HS-27A (cell line): ENCODE measurements at places on chromosomes 3 and 15.

- no peak for DNase-seq
Measured at GRCh38 chr3:160061525-160061924, 72.9 kb downstream of the IL12A start.

DNA sequence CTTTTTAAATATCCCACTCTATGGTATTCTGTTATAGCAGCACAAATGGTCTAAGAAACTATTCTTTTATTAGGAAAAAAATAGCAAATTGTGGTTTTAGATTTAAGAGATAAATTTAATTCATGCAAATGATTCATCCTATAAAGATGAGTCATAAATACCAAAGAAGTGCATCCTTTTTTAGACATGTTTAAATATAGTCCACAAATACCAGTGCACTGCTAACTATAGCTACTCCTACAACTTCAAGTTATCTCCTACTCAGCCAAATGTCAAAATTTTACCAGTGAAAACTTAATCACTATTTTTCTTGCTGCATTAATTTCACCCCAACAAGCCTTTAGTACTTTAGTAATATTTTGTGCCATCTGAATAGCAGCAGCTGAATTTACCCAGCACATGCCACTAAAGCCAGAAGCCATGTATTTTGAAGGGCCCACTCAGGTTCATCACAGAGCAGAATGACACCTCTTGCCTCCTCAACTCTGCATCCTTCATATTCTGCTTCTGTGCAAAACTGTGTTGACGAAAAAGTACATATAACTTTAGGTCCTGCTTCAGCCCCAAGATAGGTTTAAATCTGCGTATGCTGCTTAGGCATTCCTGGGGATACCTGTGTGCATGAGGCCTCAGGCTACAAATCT is 24.9 kb downstream of the CX3CR1 start:
- DNase-seq = peak; percentile 29

- DNase-seq = no peak
Measured at GRCh38 chr15:66623801-66624453, 58.1 kb upstream of the LCTL start.

DNA sequence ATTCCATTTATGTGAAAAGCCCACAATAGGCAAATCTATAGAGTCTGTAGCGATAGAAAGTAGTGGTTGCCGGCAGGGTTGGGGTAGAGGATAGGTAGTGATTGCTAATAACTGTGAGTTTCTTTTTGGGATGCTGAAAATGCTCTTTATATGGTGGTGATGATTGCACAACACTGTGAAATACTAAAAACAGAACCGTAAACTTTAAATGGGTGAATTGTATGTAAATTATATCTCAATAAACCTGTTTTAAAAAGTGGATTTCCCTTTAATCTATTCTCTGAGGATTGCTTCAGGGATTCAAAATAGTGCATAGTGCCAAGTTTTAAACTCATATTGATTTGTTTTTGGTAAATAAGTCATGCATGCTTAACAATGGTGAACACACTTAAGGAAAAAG is 140.2 kb downstream of the LPP start:
- DNase-seq = no peak

GRCh38 chr3:13346481-13347389 is 73.4 kb downstream of the NUP210 start:
- DNase-seq = no peak

- peak; percentile 94 for DNase-seq
Measured at GRCh38 chr3:55491296-55491816, 4.2 kb upstream of the WNT5A start.

GRCh38 chr15:65028338-65028737 is 1.1 kb downstream of the MTFMT start:
- no peak for DNase-seq

- no peak for DNase-seq
Measured at GRCh38 chr3:142858043-142858442, 30.8 kb downstream of the PCOLCE2 start.

GRCh38 chr15:98703126-98703685 is 54.9 kb downstream of the IGF1R start:
- DNase-seq = no peak

- DNase-seq = no peak
Measured at GRCh38 chr15:90295270-90295648, 29.8 kb downstream of the NGRN start.

- DNase-seq = no peak
Measured at GRCh38 chr3:87359826-87360225, 83.4 kb upstream of the POU1F1 start.

DNA sequence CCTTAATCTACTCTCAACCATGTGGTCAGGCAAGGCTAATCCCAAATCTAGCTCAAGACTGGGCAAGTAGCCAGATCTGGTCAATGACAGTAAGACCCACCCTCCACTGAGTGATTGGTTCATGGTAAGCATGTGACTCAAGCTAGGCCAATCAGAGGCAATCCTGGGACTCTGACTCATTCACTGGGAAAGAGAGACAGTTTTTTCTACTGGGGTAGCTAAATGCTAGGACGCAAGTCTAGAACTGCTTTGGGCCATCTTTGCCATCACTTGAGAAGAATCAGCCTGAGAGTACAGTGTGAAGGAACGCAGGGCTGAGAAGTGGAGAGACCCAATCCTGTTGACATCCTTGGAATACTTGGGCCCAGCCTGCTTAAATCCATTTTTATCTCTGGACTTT is 9.4 kb upstream of the RAD18 start:
- DNase-seq = peak; percentile 54

DNA sequence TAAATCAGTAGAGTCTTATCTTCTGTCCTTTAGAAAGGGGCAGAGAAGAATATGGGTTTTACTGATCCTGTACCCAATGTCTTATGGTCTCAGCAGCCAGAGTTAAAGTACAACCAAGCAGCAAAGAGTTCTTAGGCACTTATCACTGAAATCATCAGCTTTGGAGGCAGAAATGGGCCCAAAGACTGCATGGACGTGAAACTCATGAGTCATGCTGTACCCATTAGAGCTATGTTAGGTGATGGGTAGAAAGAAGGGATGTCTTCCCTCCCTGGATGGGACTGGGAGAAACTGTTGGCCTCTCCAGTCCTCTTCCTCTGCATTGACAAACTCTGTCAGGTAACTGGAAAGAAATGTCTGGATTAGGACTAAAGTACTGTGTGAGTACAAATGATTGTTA is 63.4 kb downstream of the EOMES start:
- no peak for DNase-seq

DNA sequence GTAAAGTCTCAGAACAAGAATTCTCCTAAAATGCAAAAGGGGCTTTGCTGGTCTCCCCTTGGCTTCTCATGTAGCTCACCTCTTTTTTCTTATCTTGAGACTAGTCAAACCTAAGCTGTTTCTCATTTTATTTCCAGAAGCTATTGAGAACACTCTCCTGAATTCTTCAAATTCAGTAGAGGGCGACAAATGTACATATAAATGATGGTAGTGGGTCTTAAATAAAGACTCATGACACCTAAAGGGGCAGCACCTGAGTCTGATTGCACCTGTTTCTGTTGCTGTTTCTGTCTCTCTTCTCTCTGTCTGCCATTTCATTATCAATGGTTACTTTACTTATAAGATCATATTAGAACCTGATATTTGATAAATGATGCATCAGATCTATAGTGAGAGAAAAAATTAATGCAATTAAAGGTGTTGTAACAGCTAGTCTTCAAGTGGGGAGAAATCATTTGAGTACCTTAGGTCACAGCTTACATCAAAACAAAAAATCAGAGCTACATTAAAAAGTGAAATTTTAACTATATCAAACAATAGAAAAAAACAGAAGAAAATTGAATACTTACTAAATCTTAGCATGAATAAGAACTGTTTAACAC is 7.0 kb downstream of the ADIPOQ start:
- no peak for DNase-seq

DNA sequence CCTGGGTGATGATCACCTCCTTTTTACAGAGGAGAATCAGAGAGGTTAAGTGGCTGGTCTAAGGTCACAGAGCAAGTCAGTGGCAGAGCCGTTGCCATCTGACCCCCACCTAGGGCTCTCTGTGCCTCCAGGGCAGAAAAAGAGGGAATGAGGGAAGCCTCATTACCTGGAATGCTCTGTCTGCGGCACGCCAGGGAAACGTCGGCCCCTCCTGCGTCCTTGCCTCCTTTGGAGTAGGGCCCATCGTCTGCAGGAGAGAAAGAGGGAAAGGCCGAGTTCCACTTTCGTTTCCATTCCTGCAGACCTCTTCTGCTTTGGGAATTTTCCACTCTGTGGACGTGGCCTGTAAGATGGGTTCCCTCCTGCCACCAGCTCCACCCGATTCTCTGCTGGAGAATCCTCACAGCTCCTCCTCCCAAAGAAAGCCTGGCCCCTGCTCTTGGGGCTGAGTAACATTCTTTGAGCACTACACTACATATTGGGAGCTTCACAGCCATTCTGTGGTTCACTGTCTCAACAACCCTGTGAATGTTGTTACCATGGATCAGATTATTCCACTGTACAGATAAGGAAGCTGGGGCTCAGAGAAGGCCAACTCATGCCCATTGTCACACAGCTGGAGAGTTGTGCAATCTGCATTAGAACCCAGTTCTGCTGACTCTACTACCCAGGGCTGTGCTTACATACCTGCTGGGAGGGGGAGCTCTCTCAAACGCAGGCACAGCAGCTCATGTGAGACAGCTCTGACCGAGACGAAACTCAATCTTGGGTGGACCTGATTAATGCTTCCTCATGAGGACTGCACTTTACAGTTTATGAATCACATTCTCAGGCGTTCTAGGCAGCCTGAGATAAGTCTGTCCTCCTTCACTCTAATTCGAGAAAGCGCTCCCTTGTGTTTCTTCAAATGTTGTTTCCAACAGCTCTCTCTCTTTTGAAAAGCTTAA is 14.2 kb downstream of the GRIP2 start:
- DNase-seq = no peak

DNA sequence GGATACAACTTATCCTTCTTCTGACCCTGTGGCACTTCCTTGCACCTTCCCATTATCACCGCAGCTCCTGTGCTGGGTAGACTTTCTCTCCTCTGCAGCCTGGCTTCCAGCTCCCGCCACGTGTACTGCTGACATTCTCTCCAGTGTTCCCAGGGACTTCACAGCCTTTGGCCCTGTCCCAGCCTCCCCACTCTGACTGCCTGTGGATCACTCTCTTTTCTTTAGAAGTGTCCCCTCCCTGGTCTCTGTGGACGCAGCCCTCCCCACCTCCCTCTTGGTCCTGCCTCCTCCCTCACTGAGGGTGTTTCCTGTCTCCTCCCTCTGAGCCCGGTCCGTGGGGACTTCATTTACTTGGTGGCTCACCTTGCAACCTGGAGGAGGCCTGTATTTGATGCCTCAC is 17.4 kb downstream of the PDIA5 start:
- DNase-seq = no peak

DNA sequence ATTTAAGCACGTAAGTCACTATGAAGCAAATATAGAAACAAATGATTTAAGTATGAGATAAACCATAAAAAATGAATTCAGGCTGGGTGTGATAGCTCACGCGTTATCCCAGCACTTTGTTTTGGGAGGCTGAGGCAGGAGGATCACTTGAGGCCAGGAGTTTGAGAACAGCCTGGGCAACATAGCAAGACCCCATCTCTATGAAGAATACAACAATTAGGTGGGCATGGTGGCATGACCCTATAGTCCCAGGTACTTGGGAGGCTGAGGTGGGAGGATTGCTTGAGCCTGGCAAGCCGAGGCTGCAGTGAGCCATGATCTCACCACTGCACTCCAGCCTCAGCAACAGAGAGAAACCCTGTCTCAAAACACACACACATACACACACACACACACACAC is 34.2 kb downstream of the TMCC1 start:
- no peak for DNase-seq
